ENCODE measurements at places on chromosomes 6 and 20. TPM values are rescaled to one million over a fixed set of nuclear protein-coding genes. Genes with fewer than 3 reads are reported as not detected.

DNA sequence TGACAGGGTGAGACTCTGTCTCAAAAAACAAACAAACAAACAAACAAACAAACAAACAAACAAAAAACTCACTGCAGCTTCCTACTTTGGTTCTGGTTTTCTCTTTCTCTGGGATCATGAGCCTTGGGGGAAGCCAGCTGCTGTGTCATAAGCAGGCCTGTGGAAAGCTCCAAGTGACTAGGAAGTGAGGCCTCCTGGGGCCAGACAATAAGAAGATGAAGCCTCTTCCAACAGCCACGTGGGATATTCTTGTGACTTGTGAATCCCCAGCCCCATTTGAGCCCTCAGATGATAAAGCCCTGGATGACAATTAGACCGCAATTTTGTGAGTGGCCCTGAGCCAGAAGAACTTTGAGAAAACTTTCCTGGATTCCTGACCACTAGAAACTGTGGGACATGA lies 11.4 kb downstream of the HLA-A start:
- DNase-seq: no peak

DNA sequence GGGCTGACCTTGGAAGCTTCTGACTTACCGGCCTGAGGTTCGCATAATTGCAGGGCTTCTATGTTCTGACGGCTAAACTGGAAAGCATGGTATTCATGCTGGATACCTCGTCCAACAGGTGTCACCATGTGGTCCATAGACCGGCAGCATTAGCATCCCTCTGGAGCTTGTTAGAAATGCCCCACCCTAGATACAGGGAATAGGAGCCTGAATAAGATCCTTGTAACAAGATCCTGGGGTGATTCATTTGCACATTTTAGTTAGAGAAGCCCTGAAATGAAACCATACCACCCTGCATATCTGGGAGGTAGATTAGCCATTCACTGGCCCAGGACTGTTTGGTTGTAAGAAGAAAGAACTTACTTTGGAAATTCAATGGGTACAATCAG lies 77.7 kb downstream of the TMEM170B start:
- no peak for DNase-seq

DNA sequence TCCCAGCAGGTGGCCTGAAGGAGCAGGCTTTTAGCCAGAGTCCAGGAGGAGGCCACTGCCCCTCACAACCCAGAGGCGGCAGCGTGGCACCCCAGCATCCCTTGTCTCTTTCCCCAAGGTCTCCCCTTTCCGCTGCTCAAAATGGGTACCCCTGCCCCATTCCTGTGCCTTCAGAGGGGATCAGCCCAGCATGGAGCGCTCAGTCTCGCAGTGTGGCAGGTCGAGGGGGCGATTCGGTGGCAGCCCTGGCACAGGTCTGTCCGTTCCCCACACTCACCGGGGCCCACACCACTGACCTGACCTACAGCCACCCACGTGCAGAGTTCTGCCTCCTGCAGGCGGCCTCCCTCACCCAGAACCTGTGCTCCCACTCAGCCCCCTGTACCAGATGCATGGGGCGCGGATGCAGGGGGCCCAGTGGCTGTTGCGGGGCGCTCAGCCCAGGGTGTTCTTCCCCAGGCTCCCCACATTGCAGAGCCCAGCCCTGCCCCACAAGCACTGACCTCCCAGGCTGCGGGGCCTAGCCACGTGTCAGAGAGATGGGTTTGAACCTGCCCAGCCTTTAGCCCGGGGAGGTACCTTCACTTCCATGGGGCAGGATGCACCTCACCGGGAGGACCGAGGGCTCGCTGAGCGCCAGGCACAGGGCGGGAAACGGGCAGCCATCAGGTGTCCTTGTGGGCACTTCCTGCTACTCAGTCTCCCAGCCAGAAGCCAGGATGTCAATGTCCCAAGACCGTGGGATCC lies 41.8 kb downstream of the DSTN start:
- DNase-seq: no peak

DNA sequence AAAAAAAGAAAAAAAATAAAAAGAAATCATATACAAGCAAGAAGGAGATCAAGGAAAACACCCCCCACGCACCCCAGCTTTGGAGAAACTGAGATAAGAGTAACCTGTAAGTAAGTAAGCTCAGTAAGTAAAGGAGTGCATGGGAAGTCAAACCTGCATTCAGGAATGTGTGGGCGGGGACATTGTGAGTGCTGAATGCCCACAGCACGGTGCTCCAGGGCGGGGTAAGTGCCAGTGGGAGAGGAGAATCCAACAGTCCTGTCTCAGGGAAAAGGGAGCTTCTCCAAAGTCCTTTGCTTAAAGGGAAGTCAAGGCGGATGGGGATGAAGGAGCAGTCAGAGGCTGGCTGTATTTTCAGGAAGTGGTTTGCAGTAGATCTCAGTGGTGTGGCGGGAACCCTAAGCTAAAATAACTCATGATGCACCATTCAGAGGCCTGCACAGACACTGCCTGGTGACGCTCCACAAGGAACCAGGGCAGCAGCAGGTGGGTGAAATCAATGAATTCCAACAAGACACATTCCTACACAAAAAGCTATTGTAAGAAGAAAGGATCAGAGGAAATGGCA lies 368.0 kb downstream of the QKI start:
- peak; percentile 25 for DNase-seq

The SMOC2 gene
- total RNA-seq: 0.10 TPM

GRCh38 chr6:2731281-2731909 lies 19.3 kb downstream of the MYLK4 start:
- no peak for DNase-seq

DNA sequence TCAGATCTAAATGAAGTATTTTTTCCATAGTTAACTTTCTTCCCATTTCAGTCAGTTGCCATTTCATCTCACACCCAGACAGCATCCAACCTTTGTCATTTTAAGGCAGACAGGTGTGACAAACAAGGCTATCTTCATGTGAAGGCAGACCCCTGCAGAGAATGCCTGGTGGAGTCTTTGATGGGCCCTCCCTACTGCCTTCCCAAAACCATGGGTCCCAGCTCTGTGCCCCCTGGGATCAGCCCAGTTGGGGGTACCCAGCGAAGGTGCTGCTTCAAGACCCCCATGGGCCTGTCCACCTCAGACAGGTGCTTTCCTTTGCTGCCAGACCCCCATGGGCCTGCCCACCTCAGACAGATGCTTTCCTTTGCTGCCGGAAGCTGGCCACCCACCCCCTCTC lies 28.3 kb upstream of the ID1 start:
- DNase-seq: no peak

The TMEM200A gene
- total RNA-seq: 9.0 TPM

DNA sequence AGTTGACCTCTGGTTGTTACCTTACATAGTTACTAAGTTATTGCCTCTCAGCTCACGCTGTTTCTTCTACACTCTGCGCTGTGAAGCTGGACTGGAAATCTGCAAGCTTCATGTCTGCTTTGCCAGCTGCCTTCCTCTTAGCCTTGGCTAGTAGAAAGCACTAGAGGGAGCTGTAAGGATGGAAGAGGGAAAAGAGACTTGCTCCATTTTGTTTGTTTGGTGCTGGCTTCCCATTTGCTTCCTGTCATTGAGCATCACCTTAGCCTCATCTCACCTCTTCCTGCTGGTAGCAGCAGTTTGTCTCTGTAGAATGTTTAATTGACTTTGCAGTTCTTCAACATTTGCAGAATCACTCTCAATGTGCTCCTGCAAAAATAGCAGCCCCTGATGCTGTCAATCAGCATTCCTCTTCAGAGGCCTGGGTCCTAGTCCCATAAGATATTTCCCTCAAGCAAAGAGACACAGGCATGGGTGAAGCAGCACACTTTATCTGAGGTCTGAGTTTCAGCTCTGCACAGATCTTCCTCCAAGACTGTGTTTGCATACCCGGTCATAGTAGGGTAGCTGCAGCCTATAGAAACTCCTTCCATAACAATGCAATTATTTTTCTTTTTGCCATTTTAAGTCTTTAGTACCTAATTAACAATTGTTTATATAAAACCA lies 302.2 kb upstream of the EPHA7 start:
- no peak for DNase-seq

DNA sequence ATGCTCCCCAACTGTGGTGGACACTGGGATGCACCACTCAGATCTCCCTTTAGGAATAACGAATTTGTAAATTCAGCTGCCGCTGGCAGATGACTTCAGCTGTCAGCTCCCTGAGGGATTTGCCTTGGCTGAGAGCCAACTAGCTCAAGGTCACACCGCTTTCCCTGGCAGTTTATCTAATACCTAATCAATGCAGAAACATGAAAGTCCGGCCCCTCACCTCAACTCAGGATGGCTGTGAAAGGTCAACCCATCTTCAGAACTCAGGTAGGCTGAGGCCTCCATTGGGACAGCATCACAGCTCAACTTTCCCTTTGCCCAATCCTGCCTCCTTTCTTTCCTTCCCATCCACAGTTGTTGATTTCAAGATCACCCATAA lies 22.8 kb upstream of the SCGN start:
- DNase-seq: no peak

The PLAGL1 gene
- total RNA-seq: 7.5 TPM
